ENCODE measurements at places on chromosomes 3 and 15. TPM values are rescaled to one million over a fixed set of nuclear protein-coding genes. Genes with fewer than 3 reads are reported as not detected.

DNA sequence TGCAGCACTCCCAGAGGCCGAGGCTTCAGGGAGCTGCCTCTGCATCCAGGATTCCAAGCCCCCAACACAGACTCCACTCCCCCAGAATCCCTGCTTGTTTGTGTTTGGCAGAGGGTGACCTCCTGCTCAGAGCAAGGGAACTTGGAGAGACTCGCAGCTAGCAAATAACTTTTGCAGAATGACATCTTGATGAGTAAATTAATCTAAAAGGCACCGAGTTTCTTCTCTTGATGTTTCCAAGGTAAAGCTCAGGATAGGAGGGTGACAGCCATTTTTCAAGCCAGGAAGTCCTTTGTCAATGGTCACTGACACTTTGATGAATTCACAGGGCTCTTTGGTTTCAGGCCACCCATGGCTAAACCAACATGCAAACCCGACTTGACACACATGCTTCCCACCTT lies 523.0 kb downstream of the NTRK3 start:
- DNase-seq, result no peak

GRCh38 chr15:52318729-52319500 lies 23.3 kb upstream of the MYO5C start:
- DNase-seq, result no peak

GRCh38 chr15:31266712-31267111 lies 59.9 kb upstream of the KLF13 start:
- DNase-seq, result no peak

DNA sequence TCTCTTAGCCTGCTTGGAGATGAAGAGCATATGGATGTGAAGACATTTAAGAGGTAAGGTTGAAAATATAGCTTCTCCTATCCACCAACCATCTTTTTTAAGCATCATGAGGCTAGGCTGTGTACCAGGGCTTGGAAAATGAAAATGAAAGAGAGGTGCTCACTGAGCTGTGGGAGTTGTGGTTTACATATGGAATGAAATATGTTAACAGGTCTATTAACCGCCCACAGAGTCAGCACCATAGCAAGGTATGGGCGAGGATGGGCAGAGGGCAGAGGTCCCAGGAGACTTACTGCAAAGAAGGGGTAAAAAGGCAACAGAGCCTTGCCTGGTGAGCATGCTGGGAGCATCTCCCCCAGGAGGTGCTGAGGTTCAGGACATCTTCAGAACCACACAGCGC lies 273.1 kb downstream of the GABRG3 start:
- no peak for DNase-seq

DNA sequence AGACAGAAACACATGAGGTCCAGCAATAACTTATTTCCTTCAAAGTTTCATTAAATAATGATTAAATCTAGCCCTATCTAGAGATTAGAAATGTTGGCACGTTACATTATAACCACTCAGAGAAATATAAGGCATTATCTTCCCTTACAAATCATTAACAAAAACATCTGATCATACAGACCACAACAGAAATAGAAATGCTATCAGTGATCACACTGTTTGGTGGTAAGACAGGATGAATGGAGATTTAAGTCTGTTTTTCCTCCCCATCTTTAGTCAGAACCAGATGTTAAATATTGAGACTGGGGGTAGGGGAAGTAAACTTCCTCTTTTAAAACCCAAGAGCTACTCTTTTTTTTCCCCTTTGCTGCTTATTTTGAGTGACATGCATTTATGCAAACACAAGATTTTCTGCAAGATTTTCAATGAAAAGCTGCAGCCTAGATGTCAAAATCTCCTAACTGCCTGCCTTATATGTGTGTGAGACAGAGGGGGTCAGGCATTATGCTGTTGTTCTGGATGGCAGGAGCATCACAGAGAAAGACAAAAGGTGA lies 70.4 kb downstream of the CBLB start:
- DNase-seq, result no peak

GRCh38 chr15:71530116-71530515 lies 280.2 kb upstream of the NR2E3 start:
- no peak for DNase-seq

DNA sequence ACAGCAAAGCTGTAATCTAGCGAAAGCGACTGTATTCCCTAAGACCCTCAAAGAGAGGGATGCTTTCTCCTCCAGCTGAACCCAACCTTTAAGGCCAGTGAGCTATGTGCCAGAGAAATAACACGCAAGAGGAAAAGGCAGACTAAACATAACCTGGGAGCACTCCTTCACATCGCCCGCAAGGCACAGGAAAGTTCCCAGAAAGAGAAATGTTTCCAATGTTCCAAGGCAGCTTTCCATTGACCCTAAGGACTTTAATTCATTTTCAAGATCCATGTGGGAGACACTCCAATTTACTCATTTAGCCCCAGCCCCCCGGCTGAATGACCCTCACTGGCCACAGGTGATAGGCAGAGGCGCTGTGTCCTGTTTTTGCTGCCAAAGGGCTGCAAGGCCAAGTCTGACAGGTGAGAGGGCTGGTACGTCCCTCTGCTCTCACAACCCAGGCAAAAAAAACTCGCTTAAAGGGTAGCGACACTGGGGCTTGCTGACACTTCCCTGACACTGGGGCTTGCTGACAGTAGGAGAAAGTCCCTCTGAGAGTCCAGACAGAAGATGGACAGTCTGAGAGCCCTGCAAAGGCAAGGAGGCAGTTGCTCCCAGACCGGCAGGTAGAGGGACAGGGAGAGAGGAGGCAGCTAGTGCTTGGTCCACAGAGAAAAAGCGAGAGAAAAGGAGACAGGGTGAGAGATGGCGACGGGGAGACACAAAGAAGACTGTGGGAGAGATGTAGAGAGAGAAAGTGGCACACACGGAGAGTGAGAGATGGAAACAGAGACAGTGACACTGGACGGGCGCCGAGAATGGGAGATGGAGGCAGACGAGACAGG lies 702 bp downstream of the ARHGEF3 start:
- no peak for DNase-seq

DNA sequence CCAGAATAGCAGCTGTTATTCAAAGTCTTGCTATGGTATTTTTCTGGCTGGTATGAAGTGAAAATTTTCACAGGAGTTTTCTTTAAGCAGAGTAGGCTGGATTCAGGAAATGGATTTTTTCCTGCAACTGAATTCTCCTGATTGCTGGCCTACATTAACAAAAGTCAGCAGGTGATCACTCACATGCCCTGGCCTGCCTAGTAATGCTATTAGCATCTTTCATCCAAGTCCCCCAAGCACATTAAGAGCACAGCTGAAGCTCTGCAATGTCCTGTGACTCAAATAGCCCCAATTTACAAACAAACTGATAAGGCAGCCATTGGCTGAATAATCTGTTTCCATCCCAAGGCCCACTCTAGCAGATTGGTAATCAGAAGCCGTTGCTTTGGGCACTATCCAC lies 688.3 kb upstream of the LMCD1 start:
- no peak for DNase-seq

GRCh38 chr3:63912768-63913588 lies 795 bp upstream of the SCAANT1 start:
- DNase-seq, result no peak

DNA sequence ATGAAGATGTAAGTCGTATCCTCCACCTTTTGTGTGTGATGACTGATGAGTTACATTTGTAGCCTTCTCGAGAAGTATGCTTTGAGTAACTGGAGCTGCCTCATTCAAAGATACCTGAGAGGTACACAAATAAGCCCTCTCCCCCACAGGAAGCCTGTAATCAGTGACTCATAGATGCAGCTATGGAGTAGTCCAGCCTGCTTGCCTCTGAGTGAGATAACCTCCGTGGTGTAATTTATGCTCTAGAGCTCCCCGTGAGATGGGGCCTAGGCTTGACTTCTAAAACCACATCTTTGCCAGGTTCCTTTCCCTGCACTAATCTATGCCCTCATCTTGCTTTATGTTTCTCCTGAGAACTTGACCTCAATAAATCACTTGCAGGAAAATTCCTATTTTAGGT lies 291.7 kb downstream of the SUCLG2 start:
- no peak for DNase-seq

DNA sequence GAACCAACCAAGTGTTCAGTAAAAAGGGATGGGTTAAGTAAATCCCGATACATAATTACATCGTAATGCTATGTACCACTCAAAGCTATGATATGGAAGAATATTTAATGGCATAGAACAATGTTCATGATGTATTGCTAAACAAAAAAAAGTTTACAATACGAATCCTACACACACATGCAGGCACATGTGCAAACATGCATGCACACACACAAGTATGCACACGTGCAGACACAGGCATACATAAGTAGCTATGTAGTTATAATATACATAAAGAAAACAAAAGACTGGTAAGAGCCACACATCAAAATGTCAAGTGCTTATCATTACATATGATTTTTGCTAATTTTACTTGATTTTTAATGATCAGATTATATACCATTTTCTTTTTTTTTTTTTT lies 74.2 kb downstream of the ARRDC4 start:
- DNase-seq, result no peak

DNA sequence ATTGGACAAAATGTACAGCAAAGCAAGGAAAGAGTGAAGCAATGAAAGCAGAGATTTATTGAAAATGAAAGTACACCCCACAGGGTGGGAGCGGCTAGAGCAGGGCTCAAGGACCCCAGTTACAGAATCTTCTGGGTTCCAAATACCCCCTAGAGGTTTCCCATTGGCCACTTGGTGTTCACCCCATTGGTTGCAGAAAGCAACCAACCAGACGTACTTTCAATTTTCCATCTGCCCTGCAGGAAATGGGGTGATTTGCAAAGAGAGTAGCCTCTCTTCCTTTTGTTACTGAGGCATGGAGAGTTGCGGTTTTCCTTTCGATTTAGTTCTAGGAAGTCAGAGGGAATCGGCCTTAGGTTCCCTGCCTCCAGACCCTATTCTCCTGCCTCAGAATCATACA lies 2.4 kb downstream of the PML start:
- no peak for DNase-seq

DNA sequence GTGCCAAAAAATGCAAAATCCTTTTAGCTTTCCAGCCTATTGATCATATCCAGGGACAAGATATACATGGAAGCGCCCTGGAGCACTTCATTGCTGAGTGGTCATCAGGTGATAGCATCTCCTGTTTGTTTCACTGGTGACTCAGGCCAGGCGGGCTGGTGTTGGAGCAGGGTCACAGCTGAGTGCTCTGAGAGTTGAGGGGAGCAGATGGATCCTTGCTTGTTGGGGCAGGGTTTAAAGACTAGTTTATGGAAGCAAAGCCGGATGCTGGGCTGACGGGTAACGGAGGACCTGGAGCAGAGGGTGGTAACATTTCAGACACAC lies 405.0 kb upstream of the TPM1 start:
- DNase-seq, result no peak

GRCh38 chr3:160793722-160794252 lies 37.8 kb downstream of the PPM1L start:
- DNase-seq, result no peak

DNA sequence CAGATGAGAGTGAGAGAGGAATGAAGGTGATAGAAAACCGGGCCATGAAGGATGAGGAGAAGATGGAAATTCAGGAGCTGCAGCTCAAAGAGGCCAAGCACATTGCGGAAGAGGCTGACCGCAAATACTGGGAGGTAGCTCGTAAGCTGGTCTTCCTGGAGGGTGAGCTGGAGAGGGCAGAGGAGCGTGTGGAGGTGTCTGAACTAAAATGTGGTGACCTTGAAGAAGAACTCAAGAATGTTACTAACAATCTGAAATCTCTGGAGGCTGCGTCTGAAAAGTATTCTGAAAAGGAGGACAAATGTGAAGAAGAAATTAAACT lies 88.9 kb downstream of the EOMES start:
- no peak for DNase-seq

- no peak for DNase-seq
These were observed 389.3 kb upstream of the ATP11B start for GRCh38 chr3:182404031-182404430.

DNA sequence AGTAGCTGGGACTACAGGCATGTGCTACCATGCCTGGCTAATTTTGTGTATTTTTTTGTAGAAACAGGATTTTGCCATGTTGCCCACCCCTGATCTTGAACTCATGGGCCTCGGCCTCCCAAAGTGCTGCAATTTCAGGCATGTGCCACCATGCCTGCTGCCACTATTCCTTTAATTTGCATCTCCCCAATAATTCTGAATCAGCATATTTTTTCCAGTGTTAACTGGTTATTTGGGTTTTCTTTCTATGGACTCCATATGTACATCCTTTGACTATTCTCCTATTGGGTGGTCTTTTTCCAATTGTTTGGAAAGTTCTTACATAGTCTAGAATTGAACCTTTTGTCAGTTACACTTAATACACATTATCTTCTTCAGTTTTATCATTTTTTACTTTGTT lies 28.1 kb downstream of the HLTF start:
- DNase-seq, result no peak

DNA sequence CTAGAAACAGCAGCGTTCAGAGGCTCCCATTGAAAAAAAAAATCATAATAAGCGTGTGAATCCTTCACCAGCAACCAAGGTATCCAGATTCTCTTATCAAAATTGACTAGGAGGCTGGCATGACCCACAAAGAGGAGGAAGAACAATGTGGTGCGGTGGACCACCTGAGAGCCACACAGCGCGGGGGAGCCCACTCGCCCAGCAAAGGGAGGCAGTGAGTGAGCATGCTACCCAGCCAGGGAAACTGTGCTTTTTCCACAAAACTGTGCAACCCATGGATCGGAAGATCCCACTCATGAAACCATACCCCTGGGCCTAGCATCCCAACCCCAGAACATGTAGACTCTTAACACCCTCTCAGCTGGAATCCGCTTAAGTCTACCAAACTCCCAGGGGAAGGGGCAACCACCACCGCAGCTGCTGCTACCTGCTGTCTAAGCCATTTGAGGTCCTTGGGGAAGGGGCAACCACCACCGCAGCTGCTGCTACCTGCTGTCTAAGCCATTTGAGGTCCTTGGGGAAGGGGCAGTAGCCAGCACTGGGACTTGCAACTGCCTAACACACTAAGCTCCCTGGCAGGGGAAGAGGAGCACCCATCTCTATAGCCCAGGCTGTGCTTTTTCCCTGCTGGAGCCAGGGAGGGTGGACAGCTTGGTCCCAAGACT lies 102.8 kb upstream of the CLDN18 start:
- DNase-seq, result no peak

GRCh38 chr3:171984883-171985282 lies 54.5 kb upstream of the FNDC3B start:
- no peak for DNase-seq

TRH gene
- total RNA-seq, result 0.16 TPM

ZBBX gene
- total RNA-seq, result not detected

CELSR3 gene
- 0.79 TPM for total RNA-seq

SCN11A gene
- total RNA-seq, result 11.8 TPM

CCR3 gene
- total RNA-seq, result not detected

IMPG2 gene
- 2.3 TPM for total RNA-seq

ADCY5 gene
- 25.1 TPM for total RNA-seq

ATP13A5 gene
- not detected for total RNA-seq
